CD4-positive, alpha-beta T cell treated with Interleukin-4 for 1 hour (primary cell): ENCODE measurements at places on chromosomes 5 and 9.

- no peak for DNase-seq
Observed at GRCh38 chr9:137870432-137870831, 7.2 kb upstream of the CACNA1B start.

DNA sequence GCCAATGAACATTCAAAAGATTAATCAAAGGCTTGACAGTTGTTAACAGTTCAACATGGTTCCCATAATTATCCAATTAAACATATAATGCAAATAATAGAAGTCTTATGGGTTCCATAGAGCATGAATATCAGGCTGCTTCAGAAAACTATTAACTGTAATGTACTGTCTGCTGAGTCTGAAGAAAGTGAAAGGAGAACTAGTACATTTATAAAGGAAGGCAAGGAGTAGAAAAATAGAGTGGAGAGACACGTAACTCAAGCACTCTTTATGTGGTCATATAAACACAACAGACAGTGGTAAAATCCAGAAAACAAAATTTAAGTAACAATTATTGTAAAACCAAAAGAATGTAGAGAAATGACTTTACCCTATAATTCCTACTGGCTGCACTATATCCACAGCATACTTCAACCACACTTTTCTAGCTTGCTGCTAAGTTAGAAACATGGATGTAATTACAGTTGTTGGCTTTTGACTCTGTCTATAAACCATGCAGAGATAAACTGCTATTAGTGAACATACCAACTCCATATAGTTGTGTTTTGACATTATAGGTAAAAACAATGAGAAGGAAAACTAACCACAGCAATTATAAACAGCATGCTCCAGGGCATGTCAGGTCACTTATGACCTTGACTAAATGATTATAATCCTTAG lies 32.7 kb downstream of the NFIB start:
- DNase-seq: no peak

GRCh38 chr5:87551911-87552310 lies 139.2 kb upstream of the CCNH start:
- no peak for DNase-seq

DNA sequence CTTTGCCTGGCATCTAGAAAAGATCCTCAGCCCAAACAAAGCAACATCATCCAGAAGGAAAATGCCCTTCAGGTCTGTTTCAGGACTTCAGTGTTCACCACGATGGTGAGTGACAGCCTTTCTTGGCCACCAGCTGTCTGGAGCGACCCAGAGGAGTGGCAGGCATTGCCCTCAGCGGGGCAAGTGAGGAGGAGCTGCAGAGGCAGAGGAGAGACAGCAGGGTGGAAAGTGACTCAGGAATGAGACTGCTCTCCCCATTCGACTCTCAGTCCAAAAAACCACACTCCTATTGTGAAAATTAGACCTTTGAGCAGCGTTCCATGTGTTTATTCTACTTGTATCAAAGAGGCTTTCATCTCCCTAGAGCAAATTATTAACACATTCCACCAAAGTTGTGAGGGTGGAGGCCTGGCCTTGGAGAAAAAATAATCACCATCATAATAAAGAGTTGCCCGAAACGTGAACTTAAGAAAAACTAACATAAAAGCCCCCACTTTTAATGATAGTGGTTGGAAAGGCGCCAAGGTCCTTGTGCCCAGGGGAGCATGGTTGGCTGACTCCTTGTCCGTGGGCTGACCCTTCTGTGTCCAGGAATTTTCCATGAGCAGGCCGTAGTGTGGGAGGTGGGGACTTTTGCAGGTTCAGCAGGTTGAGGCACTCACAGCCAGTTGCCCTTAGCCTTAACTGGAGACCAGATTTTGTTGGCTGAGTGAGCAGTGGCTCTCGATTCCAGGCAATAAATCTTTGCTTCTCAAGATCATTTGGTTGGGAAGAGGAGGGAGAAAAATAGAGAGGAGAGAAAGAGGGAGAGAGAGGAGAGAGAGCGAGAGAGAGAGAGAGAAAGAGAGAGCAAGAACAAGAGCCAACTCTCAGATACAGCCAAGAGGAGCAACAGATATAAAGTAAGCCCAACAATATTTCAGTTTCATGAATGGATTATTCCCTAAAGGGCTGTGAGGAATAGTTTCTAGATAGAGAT lies 125.9 kb upstream of the ANKRD55 start:
- no peak for DNase-seq

DNA sequence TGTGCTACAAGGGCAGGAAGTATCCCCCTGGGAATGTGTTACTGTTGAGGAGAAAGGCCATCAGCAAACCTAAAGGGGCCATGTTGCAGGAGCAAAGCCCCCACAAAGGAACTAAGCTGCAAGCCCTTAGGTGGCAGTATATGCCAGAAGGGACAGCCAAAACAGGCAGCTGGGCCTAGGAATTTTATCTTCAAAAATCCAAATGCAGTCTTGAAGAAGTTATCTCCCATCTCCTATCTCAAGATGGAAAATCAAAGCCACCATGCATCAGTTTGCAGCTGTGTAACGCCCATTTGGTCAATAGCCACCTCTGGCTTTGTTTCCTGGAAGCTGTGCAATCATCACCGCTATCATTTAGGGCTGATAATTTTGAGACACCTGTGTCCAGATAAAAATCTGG lies 400.3 kb downstream of the ARHGEF28 start:
- no peak for DNase-seq

DNA sequence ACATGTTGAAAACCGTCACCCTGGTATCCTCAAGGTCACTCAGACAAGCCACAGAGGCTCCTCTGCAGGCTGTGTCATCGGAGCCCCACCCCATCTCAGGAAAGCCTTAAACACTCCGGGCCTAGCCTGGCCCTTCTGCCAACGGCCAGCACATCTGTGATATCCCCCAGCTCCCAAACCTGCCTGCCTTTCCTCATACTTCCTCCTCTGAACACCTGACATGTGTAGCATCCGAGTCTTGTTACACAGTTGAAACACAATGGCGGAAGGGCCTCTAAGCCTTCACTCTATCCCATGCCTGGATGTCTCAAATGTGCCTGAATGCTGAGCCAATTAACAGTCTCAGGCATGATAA lies 32.9 kb upstream of the TGFBR1 start:
- no peak for DNase-seq

DNA sequence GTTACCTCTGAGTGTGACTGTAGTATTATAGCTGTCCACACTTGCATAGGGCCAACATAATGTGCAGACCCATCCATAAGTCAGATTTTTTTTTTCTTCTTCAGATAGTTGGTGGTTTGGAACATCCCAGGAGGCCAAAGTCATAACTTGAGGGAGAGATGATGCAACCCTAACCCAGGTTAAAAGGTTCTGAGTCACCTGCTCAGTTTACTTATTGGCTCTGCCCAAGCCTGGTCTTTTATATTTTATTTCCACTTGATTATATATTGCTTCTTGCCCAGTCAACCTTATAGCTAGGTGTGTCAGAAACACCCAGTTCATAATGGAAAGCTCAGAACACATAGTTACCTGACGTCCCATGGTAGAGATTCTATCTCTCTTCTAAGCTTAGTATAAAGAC lies 113.1 kb upstream of the PCSK1 start:
- DNase-seq: no peak
